AG04450 (cell line): ENCODE measurements at places on chromosomes 13 and 19. TPM values are rescaled to one million over a fixed set of nuclear protein-coding genes. Genes with fewer than 3 reads are reported as not detected.

GRCh38 chr19:9073806-9074205, 13.1 kb upstream of the OR1M1 start:
- DNase-seq, result no peak

Gene TRAPPC6A
- 5.8 and 9.4 TPM in 2 replicates for polyA plus RNA-seq

DNA sequence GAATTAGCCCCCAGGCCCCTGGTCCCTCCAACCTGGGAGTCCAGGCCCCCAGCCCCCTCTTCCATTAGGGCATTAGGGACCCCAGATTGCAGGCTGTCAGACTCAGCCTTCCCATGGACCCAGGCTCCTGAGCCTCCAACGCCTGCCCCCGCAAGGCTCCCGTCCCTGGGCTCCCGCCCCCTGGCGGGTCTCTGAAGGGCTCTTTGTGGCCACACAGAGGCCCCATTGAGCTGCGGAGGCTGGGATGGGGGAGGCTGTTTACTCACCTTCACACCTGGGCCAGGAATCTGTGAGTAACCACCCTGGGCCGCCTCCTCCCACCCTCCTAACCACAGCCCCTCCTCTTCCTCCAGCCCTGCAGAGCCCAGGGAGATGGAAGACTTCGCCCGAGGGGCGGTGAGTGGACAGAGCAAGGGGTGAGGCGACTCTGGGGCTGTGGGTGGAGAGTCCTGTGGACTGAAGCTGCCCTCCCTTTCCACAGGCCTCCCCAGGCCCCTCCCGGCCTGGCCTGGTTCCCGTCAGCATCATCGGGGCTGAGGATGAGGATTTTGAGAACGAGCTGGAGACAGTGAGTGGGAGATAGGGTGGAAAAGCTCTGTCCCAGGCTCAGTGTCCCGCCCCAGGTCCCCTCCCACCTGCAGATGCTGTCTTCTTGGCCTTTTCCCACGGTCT, 4.9 kb downstream of the ARHGEF1 start:
- DNase-seq, result no peak

GRCh38 chr19:459724-460511, 915 bp downstream of the SHC2 start:
- DNase-seq, result no peak

Gene LINGO3
- polyA plus RNA-seq, result not detected in 2 replicates

DNA sequence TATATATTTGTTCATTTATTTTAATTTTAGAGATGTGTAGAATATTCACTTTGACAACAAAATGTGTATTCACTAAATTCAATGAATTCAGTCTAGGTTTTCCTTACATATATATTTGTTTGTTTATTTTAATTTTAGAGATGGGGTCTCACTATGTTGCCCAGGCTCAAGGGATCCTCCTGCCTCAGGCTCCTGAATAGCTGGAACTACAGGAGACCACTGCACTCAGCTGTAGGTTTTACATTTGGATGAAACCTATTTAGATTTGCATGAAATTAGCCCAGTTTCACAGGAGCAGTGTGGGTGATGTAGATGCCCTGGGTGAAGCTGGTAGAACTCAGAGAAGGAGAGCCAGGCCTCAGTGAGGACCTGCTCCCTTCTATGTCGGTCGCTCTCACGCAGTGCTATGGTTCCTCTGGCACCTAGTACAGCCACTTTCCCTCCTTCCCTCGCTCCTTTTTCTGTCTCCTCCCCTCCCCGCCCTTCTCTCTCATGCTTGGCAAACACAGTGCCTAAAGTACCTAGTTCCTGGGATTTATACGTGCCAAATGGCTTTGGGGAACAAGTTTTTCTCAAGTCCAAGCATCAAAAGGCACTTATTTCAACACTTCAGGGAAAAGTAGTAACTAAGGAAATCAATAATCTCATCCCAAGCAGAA, 14.7 kb upstream of the HMGB1 start:
- no peak for DNase-seq

DNA sequence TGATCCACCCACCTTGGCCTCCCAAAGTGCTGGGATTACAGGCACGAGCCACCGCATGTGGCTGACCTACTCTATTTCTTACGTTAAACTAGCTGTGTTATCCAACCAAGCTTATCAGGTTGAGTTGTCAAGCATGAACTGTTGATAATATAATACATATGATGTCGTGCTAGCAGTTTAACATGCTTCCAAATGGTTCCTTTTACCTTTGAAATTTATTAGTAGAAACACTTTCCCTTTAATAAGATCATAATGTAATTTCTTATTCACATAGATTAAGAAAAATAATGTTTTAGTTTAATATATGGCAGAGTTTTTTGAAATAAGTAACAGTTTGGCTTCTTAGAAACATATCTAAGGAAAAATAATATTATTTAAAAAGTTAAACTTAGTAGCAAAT, 34.4 kb upstream of the VWA8 start:
- no peak for DNase-seq

GRCh38 chr19:5075597-5075996, 106.7 kb downstream of the KDM4B start:
- DNase-seq, result no peak

Gene SYCN
- not detected in 2 replicates for polyA plus RNA-seq

DNA sequence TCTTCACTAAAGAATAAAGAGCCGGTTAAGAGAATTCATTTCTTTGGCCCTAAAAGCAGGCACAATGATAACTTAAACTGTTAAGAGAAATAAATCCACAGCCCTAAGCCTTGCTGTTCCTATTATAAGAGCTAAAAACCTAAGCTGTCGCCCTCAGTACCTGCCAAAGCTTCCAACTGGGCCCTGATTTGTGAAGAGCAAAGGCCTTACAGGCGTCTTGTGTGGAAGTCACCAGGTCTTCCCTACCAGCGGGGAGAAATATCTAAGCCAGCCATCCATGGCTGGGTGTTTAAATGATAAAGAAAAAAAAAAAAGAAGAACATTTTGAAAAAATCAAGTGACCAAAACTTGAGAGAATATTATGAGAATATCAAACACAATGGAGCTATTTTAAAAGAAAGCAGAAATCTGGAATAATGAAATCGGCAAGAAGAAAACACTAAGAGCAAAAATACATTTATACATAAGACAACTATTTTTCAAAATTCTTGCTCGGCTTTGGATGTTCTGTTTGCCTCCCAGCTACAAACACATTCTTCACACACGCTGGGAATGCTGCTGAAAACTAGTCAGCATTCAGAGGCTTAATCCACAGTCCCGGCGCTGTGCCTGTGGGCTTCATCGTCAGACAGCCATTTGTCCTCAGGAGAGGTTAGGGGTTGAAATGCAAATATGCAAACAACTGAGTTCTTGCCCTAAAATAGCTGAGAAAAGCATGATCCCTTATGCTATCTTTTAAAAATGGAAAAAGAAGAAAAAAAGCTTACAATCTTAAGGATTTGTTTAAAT, 89.8 kb upstream of the LSM14A start:
- DNase-seq, result no peak

DNA sequence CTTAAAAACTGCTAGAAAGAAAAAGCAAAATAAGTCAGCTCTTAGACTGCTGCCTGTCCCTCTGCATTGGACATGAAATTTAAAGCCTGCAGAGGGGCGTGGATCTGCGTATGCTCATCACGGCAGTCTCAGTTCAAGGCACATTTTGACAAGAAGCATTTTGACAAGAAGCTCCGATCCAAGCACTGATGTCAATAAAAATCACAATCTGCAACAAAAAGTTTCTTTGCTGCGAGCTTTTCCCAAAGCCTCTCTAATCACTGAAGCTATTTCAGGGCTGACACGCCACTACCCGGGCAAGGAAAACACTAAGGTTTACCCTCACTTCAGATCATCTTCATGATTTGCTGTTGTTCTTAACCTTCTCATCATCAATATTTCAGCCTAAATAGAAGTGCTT, 7.4 kb downstream of the DCUN1D2 start:
- no peak for DNase-seq

DNA sequence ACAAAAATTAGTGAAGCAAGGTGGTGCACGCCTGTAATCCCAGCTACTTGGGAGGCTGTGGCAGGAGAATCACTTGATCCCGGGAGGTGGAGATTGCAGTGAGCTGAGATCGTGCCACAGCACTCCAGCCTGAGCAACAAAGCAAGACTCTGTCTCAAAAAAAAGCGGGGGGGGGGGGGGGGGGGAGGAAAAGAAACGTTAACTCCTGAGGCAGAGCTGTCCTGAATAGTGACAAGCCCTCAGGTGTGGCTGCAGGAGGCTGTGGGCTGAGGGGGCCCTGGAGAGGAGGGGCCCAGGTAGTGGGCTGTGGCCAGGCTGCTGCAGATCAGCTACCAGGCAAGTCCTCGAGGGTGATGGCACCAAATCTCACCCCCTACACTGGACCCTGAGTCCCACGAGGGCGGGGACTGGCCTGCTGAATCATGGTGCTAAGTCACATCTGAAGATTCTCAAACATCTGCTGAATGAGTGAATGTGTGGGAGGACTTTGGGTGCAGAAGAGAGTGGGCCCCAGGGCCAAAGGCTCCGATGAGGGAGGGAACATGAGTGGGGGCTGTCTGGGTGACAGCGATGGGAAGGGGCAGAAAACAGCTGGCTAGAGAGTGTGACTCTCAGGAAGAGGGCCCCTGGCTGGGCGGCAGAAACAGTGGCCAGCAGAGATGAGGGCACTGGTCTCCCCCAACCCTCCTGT, 24.6 kb upstream of the ATP1A3 start:
- DNase-seq, result no peak

Gene WASF3
- 8.3 and 11.3 TPM in 2 replicates for polyA plus RNA-seq
